ENCODE measurements at places on chromosomes 5 and 9.
A peak's percentile ranks its signal among the peaks of the same experiment; 100 is the strongest.

GRCh38 chr9:37732952-37733351 is 20.7 kb upstream of the TRMT10B start:
- DNase-seq: no peak

DNA sequence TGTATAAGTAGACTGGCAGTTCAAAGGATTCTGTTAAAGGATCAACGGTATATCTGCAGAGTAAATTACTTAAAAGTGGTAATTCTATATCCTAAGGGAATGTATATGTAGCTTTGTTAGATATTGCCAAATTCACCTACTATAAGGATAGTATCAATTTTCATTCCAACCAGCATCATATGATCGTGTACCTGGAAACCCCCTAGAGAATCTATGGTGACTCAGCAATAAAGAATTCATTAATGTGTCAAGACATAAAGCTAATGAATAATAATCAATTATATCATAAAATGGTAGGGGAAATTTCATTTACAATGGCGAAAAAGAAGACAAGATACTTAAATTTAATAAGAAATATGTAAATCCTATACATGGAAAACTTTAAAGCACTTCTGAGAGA is 234.1 kb upstream of the ACTBL2 start:
- no peak for DNase-seq

DNA sequence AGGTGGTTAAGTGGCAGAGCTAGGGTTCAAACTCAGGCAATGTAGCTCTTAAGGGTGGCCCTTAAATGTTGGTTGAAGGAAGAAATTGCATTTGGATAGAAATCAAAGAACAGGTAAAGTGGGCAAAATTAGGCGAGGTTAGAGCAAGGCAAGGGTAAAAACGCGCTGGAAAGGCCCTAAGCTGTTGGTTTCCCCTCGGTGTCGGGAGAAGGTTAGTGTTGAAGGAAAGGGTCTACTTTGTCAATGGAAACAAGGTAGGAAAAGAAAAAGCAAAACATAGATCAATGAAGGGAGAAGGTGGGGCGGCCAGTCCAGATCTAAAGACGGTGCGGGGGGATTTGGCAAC is 431 bp downstream of the FASTKD3 start:
- DNase-seq: no peak

GRCh38 chr9:127628758-127629467 is 16.8 kb downstream of the STXBP1 start:
- no peak for DNase-seq

- peak; percentile 26 for DNase-seq
Observed at GRCh38 chr9:90870621-90871326, 69.2 kb downstream of the SYK start.

DNA sequence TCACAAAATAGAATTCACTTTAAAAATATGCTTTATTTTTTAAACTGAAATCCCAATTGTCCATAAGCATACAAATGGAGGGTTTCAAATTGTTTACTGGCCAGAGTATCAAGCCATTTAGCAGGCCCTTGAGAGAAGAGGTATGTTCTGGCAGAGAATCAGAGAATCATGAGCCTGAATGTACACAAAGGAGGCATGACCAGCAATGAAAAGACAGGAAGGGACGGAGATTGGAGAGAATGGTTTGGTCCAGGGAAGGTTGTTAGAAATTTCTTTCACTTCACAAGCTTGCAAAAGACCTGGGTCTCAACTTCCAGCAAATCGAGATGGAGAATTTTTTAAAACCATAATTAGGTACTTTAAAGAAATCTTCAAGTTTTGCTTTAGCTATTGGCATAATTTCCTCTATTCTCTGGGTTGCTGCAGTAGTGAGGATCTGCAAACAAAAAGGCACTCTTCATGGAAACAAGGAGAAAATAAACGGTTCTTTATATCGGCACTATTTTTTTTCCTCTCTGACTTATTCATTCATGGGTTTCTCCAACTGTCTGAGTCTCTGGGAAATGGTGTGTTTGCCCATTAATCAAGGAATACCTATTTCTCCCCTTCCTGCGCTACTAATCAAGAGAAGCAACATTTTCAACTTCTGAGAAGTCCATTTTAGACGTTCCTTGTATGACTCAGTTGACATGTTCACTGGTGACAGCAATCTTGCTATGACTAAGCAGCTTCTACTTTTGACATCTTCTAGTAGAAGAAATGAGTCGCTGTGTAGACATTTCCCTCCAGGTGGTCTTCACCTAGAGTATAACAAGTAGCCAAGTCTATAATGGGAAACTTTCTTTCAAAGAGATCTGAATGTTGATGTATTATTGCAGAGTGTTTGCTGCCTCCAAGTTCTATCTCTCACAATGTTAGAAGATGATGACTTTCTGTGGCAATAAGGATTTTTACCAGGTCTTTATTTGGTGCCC is 23.1 kb upstream of the ERCC6L2 start:
- DNase-seq: peak; percentile 26

DNA sequence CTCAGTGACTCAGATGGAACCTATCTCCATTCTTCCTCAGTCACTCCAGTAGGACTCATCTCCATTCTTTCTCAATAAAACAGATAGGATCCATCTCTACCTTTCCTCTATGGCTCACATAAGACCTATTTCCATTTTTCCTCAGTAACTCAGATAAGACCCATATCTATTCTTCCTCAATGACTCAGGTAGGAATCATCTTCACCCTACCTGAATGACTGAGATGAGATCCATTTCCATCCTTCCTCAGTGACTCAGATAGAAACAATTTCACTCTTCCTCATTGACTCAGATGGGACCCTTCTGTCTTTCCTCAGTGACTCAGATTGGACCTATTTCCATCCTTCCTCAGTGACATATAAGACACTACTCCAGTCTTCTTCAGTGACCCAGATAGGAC is 165.1 kb downstream of the FBXO4 start:
- DNase-seq: no peak

Data from activated CD4-positive, alpha-beta T cell treated with anti-CD3 and anti-CD28 coated beads, Interleukin-2, amount 50 U/mL, for 24 hours (primary cell).